ENCODE measurements at places on chromosomes 11 and 22.
A peak's percentile ranks its signal among the peaks of the same experiment; 100 is the strongest.

GRCh38 chr11:27293515-27294417 lies 69.2 kb downstream of the CCDC34 start:
- no peak for DNase-seq

DNA sequence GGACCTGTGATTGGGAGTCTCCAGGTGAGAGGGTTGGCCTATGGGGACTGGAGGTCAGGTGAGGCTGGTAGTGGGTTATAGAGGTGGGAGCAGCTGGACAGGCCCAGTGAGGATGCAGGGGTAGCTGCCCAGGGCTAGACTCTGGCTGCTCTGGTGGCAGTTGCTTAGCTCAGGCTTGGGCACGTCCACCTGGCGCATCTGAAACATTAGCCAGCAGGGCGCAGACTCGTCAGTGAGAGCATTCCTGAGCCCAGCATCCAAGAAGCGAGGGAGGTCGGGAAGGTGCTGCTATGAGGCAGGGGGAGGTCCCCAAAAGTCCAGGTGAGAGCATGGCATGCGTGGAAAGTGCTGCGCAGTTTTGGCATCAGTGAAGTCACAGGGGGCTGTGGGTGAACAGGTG lies 3.5 kb upstream of the GGT1 start:
- no peak for DNase-seq

DNA sequence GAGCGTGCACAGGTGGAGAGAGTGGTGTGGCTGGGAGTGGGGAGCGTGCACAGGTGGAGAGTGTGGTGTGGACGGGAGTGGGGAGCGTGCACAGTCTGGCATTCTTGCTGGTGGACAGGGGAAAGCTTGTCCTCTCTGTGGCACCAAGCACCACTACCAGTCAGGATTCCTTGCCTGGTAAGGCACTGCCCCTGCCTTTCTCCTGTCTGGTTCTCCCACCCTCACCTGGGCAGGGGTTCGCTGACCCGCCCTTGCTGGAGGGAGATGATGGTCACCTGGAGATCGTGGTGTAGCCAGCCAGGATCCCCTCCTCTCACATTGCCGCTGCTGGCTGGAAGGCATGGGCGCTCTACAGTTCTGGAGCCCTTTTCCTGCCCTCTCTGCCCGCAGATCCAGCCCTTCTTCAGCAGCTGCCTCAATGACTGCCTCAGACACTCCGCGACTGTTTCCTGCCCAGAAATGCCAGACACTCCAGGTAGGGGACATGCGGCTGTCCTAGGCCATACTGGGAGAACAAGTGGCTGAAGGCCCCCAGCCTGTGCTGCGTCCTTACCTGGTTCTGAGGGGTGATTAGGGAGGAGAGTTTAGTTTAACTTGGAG lies 16.7 kb downstream of the TMEM121B start:
- DNase-seq = no peak

DNA sequence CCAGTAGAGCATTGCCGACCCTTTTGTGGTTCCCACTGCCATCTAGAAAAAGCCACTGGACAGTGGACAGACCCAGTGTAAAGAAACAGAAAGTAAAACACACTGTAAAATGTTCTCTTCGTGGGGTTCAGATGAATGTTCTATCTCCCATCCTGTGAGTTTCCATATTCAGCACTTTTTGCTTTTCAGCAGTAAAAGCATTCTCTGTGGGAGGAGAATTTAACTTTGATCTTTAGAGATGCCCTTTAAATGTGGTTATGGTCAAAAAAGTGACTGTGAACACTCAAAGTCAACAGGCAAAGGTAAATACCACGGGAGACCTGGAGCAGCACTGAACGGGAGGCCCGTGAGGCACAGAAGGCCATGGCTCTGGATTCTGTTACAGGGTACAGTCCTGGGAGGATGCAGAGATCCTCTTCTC lies 53.9 kb downstream of the FLI1 start:
- no peak for DNase-seq

DNA sequence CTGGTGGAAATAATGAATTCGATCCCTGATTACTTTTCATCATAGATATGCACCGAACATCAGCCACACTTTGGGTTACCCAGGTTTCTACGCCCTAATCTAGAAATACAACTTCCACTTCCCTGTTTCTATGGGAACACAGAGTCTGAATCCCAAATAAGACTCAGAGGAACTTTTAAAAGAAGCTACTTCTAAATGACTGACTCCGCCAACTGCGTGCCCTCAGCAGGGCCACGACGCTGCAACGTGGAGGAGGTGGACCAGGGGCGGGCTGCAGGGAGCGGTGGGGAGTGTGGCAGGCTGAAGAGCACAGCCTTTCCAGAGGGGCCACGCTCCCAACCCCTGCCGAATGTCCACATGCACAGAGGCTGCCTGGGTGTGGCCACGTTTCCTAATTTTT lies 304.0 kb downstream of the SHANK2 start:
- no peak for DNase-seq

GRCh38 chr22:41447435-41448188 lies 1.0 kb upstream of the TOB2 start:
- DNase-seq = peak; percentile 82
